Thoracic aorta (tissue), 2 donors: ENCODE measurements at places on chromosomes 11 and 22. TPM values are rescaled to one million over a fixed set of nuclear protein-coding genes. Genes with fewer than 3 reads are reported as not detected.

Gene WNT7B
- not detected for total RNA-seq

Gene TBX10
- not detected for total RNA-seq

Gene TUBA8
- total RNA-seq, result 2.2 TPM

Gene SCN2B
- 0.07 TPM for total RNA-seq

Gene UNC93B1
- 39.6 TPM for total RNA-seq

Gene KRTAP5-1
- total RNA-seq, result not detected

Gene E2F8
- total RNA-seq, result not detected

Gene CEND1
- not detected for total RNA-seq
